ENCODE measurements at places on chromosomes 4 and X. TPM values are rescaled to one million over a fixed set of nuclear protein-coding genes. Genes with fewer than 3 reads are reported as not detected.

The SLC49A3 gene
- 1.7 TPM for total RNA-seq

The GAGE12F gene
- total RNA-seq = not detected

The IBSP gene
- total RNA-seq = not detected

DNA sequence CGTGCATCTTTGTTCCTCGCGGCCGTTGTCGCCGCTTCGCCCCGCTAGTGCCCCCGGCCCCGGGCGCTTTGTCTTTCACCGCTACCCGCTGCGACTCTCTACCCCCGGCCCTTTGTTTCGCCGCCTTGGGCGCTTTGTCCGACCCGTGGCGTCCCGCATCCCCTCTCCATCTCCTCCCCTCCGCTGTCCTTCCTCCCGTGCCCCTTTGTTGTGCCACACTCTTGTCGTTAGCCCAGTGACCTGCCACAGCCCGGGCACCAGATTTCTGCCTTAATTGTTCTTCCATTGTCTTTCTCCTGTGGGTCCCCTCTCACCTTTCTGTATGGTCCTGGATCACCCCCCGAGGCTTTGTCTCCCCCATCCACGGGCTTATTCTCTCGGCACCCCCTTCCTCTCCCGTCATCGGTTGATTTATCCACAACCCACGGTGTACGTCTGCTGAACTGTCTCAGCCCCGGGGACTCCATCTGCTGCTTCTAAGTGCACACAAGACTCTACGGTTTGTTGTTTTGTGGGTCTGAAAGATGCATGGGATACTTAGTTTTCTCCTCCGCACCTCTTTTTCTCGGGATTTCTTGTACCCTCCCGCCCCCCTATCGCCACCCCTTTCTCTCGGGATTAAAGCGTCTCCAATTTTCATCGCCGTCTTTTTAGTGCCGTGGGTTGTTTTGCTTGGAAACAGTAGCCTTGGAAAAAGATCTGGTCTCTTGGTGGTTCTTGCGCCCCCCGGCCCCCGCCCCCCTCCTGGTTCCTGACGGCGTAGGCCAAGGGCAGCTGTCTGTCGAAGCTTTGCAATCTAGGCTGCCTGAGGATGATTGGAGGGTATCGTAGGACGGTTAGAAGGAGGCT is 783 bp downstream of the RBPJ start:
- peak; percentile 8 for DNase-seq

- no peak for DNase-seq
Measured at GRCh38 chr4:105710012-105710600, 1.5 kb downstream of the GSTCD start.

GRCh38 chr4:17718471-17718870 is 63.0 kb downstream of the FAM184B start:
- no peak for DNase-seq

- DNase-seq = no peak
Measured at GRCh38 chr4:130468340-130468739, 1372.4 kb downstream of the C4orf33 start.

DNA sequence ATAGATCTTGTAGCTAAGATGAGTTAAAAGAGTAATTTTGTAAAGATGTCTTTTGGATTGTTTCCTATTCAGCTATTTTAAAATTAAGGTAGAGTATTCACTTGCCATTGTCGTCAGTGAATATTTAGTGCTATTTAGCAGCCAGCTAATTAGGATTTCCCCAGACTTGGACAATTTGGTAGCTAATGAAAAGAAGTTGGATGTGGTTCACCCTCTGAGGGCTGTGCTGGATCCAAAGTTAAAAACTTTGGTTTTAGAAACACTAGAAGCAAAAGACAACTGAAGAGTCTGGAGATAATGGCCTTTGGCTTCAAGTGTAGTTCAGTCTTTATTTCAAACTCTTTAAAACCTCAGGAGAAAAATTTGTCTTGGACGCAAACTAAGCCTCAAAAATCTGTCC is 41.3 kb downstream of the ATG4A start:
- no peak for DNase-seq

GRCh38 chr4:90220459-90220858 is 93.3 kb downstream of the CCSER1 start:
- no peak for DNase-seq

DNA sequence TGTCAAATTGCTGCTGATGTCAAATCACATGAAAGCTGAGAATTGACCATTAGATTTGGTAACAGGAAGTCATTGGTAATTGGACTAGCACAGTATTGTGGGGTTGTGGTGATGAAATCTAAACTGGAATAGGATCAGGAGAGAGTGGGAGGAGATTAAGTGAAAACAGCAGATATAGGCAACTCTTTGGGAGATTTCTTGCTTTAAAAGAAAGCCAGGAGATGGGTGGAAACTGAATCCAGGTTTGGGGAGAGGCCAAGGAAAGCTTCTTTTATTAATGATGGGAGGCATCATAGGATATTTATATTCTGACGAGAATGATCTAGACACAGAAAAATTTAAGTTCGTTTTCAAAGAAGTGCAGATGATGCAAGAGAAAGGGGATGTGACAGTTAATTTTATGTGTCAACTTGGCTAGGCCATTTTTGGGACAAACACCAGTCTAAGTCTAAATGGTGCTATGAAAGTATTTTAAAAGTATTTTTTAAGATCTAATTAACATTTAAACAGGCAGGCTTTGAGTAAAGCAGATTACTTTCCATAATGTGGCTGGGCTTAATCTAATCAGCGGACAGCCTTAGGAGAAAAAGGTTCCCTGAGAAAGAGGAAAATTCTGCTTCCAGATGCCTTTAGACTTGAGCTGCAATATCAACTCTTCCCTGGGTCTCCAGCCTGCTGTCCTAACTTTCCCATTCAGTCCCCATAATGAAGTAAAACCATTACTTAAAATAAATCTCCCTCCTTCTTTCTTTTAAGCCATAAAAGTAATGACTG is 24.7 kb downstream of the SEC24D start:
- no peak for DNase-seq

DNA sequence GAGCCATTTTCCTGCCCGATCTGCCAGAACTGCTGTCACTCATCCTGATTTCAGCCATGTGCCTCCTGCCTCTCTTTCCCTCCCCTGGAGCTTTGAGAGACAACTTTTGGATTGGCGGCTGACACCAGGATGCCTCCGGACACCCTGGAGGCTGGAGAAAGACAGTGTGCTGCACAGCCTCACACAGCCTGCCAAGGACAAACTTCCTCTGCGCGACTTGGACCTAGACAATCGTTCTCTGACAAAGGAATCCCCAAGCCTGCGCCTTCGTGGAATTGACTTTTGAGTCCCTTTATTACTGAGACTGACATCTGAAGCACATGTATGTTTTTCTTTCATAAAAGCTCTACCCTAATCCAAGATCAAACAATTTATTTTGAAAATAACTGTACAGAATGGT is 10.8 kb upstream of the LDB2 start:
- DNase-seq = no peak
